ENCODE measurements at places on chromosomes 4 and X.

DNA sequence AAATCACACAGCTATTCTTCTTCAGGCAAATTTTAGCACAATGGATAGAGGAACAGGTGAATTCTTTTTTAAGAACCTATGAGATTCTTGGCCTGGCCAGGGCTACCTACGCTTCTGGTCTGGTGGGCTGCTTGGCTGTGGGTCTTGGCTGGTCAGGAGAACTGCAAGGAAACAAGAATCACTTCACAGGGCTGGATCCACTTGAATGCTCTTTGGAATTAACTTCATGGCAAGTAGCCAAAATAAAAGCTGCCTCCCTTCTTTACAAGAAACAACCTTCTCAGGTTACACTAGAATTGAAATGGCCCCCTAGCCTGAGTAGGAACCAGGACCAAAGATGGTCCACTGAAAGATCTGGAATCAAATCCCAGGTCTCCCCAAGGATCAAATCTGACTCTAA lies 519.1 kb downstream of the IQCM start:
- DNase-seq: no peak

GRCh38 chr4:40785727-40786126 lies 36.0 kb downstream of the NSUN7 start:
- no peak for DNase-seq

DNA sequence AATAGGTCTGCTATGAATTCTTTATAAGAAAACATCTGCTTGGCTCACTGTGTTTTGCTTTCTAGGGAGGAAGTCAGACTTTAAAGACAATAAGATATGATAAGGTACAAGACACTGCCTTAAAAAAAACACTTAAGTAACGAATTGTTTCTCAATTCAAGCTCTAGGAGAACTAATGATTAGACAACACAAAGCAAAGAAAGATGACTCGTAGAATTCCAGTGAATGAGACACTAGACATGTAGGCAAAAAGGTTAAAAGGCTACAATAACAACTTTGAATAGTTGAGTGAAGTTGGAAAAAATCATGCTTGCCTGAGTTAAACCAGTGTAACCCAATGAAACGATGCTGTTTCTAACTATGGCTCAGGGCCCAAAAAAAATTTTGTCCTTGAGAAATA lies 344.4 kb upstream of the ACTRT1 start:
- no peak for DNase-seq

DNA sequence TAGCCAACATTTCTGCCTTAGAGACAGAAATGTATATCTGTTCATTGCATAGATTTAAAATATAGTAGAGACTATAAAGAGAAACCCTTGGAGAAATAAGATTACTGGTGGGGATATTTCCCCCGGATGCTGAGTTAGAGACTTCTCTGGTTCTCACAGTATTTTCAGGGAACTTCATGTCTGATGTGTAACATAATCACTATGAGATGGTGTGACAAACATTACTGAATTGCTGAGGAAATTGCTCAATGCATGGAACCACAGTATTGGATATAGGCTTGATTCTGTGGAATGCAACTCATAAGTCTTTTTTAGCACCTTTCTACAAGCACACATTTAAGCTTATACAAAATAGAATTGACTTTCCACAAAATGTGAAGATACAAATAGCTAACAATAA lies 152.7 kb downstream of the SOWAHB start:
- no peak for DNase-seq

DNA sequence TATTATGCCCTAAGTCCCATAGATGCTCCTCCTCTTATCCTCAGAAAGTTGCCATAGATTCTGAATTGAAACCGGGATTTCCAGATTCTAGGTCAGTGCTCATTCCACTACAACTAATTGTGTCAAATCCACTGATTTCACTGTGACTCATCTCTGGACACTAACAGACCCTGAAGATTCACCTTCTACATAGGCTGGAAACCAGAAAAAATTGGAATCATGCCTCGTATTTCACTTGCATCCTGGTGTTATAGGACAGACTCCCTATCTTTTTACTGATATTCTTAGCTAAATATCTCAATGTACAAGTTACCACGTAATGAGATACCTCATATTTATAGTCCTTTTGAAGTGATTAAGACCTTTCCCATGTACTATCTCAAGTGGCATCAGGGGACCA lies 36.7 kb downstream of the CLNK start:
- DNase-seq: no peak

DNA sequence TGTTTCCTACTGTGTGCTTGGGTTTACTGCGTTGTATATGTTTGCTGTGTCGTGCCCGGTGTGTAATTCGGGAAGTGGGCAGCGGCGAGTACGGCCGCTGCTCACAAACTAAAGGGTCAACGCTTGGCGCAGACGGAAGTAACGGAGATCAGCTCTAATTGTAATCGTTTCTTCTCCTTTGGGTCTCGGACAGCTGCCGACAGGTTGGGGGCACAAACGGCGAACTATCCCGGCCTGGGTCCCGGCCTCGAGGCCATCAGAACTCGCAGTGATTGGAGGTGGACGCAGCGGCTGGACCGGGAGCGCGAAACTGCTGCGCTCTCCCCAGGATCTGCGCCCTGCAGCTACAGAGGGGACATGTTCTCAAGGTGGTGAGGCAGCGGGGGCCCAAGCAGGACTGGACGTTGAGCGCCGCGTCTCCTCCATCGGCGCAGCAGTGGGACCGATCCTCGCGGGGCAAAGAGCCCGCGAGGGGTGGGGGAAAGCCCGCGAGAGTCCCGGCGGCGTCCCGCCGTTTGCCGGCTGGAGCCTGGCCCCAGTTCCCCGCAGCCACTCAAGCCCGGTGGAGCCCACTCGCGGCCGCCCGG lies 516 bp upstream of the ZIC3 start:
- DNase-seq: no peak

- no peak for DNase-seq
Measured at GRCh38 chr4:77434299-77435092, 171.1 kb upstream of the CXCL13 start.

GRCh38 chrX:150870029-150870428 lies 28.4 kb downstream of the CD99L2 start:
- no peak for DNase-seq

GRCh38 chr4:32133734-32134133 lies 1413.6 kb downstream of the PCDH7 start:
- no peak for DNase-seq

GRCh38 chr4:10457255-10457801 lies at the start of gene ZNF518B:
Gene ZNF518B (minus strand): TSS chr4:10457426. CDS start chr4:10446328, 11,098 bp downstream.
- no peak for DNase-seq

GRCh38 chr4:152255437-152255836 lies 280.5 kb downstream of the FBXW7 start:
- DNase-seq: no peak

Measured in KG1 (cell line).